ENCODE measurements at places on chromosomes 13 and 19. TPM values are rescaled to one million over a fixed set of nuclear protein-coding genes. Genes with fewer than 3 reads are reported as not detected.

The FBXW9 gene
- total RNA-seq = 7.4 TPM

The CYP2S1 gene
- 6.0 TPM for total RNA-seq

The KL gene
- total RNA-seq = not detected

The NFIX gene
- 2.4 TPM for total RNA-seq

- no peak for DNase-seq
- no peak overlapping the region for H3K4me3 ChIP-seq
- H3K4me1 ChIP-seq = no peaks in the 10 kb centered on the region
Measured at GRCh38 chr13:33859691-33860303, 41.8 kb downstream of the RFC3 start.

DNA sequence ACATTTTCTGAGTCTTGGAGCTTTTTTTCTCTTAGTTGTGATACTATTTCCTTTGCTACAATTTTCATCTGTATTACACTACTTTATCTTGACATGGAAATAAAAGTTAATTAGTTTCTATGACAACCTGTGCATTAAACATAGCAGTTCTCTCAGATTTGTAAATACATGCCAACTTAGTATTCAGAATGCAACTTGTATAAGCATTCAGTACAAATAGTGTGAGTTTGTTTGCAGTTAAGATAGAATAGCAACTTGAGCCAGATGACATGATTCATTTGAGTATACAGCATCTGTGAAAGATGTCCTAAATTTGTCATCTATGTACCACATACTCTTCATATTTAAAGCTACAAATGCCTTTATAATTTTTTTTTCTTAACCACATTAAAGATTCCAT lies 98.1 kb downstream of the DACH1 start:
- no peak for DNase-seq
- H3K4me1 ChIP-seq = peaks cover 3% of the 10 kb centered on the region
- no peak overlapping the region for H3K4me3 ChIP-seq
- H3K36me3 ChIP-seq = no peaks in the 10 kb centered on the region
- H3K27me3 ChIP-seq = peaks cover 7% of the 10 kb centered on the region
- H3K27ac ChIP-seq = no peak overlapping the region

DNA sequence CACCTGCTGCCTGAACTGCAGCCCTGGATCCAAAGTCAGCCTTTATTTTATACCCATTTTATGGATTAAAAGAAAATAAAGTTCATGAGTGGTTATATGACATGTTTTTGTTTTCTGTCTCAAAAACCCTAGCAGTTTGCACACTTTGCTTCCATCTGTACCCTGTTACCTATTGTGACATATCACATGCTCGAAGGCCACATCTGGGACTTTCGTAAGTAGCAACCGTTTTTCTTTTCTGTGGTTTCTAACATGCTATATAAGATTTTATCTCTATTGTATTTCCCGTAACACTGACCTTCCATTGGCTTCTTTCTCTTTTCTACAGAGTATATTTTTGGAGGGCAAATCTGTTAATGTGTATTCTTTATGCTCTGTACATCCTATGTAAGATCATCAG lies 1007.2 kb downstream of the PCDH9 start:
- no peak overlapping the region for H3K27ac ChIP-seq
- no peak for DNase-seq
- peaks cover 43% of the 10 kb centered on the region for H3K4me1 ChIP-seq
- no peaks in the 10 kb centered on the region for H3K36me3 ChIP-seq

GRCh38 chr13:46327246-46327645 lies 59.8 kb downstream of the RUBCNL start:
- H3K36me3 ChIP-seq = no peaks in the 10 kb centered on the region
- H3K27ac ChIP-seq = no peak overlapping the region
- H3K4me1 ChIP-seq = peaks cover 9% of the 10 kb centered on the region
- peaks cover 3% of the 10 kb centered on the region for H3K27me3 ChIP-seq
- no peak for DNase-seq
- no peak overlapping the region for H3K4me3 ChIP-seq

DNA sequence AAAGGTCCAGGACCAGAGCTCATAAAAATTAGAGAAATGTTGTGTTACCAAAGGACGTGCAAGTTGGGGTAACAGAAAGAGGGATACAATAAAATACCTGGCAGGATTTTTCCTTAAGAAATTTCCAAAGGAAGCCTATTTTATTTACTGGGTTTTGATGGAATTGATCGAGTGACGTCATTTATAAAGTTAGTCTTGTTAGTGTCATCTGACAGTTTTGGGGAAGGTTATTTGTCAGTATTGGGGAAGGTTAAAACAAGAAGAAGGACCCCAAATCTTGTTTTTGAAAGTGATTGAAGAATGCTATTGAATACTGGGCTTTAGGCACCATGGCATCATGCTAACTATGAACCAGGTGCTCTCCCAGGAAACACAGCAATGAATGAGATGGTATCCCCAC lies 287.9 kb downstream of the HS6ST3 start:
- no peaks in the 10 kb centered on the region for H3K27me3 ChIP-seq
- H3K27ac ChIP-seq = no peak overlapping the region
- H3K4me3 ChIP-seq = no peak overlapping the region
- DNase-seq = no peak
- peaks cover 4% of the 10 kb centered on the region for H3K4me1 ChIP-seq

DNA sequence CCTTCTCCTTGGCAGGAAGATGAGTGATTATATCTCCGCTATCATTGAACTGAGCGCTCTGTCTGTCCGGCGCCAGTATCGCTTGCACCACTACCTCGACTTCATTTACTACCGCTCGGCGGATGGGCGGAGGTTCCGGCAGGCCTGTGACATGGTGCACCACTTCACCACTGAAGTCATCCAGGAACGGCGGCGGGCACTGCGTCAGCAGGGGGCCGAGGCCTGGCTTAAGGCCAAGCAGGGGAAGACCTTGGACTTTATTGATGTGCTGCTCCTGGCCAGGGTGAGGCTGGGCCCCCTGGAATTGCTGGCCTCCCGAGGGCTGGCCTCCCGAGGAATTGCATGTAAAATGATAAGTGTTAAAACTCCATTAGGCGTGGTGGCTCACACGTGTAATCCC lies 32.1 kb downstream of the CYP4F22 start:
- no peaks in the 10 kb centered on the region for H3K36me3 ChIP-seq
- no peaks in the 10 kb centered on the region for H3K4me1 ChIP-seq
- H3K27ac ChIP-seq = no peak overlapping the region
- no peak for DNase-seq
- no peak overlapping the region for H3K4me3 ChIP-seq

- no peak overlapping the region for H3K27ac ChIP-seq
- no peak overlapping the region for H3K4me3 ChIP-seq
- no peaks in the 10 kb centered on the region for H3K36me3 ChIP-seq
Measured at GRCh38 chr13:99265821-99266426, 7.7 kb upstream of the GPR18 start.

DNA sequence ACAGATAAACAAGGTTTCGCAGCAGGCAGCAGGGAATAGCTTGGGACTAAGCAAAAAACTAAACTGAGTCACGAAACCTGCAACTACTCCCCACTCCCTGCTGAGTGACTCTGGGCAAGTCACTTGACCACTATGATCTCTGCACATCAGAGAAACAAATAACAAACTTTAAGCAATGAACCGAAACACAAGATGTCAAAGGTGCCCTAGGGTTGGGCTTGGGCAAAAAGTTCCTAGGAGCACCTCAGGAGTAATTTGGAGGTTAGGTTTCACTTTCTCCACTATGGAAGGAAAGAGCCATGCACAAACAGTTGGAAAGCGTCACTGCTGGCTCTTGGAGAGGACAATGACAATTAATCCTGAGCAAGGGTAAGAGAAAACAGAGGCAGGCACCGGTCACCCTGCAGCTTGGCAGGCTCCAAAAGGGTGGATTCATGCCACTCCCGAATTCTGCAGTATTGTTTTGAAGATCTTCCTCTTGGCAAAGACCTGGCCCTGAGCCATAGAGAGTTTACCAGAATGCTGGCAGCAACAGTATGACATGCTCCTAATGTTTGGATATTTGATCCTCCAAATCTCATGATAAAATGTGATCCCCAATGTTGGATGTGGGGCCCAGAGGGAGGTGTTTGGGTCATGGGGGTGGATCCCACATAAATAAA lies 60.3 kb downstream of the CRYL1 start:
- no peaks in the 10 kb centered on the region for H3K36me3 ChIP-seq
- H3K27me3 ChIP-seq = no peaks in the 10 kb centered on the region
- H3K27ac ChIP-seq = no peak overlapping the region
- H3K4me1 ChIP-seq = no peaks in the 10 kb centered on the region
- H3K4me3 ChIP-seq = no peak overlapping the region

DNA sequence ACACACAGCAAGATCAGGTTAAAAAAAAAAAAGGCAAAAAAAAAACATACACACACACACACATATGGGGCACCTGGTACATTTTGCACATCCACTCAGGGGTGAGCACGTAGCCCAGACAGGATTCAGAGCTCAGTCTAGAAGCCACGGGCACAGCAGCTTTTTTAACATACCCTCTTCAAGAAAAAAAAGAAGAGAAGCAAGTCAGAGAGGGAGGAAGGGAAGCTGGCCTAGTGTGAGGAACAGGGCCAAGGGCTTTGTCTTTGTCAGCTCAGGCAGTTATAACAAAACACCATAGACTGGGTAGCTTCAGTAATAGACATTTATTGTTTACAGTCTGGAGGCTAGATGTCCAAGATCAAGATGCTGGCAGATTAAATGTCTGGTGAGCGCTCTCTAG lies 2.3 kb upstream of the TPM4 start:
- DNase-seq = no peak
- H3K27ac ChIP-seq = no peak overlapping the region
- no peak overlapping the region for H3K4me3 ChIP-seq
- H3K27me3 ChIP-seq = peaks cover 17% of the 10 kb centered on the region
- H3K4me1 ChIP-seq = peaks cover 10% of the 10 kb centered on the region
- no peaks in the 10 kb centered on the region for H3K36me3 ChIP-seq

DNA sequence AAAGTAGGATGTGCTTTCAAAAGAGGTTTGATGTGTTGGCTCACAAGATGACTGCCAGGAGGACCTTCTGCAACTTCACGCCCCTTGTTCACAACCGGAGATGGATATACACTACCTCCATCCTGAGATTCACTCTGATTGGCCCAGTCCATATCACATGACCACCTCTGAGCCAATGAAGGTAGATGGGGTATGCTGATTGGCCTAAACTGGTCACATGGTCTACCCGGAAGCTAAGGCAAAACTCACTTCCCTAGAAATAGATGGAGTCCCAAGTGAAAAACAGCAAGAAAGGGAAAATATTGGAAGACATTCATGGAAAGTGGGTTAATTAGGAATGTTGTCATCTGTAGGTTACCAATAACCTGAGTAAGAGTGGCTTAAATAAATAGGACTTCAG lies 119.7 kb upstream of the MRI1 start:
- no peak overlapping the region for H3K4me3 ChIP-seq
- no peak for DNase-seq
- peaks cover 9% of the 10 kb centered on the region for H3K36me3 ChIP-seq
- H3K27me3 ChIP-seq = peaks cover 2% of the 10 kb centered on the region

DNA sequence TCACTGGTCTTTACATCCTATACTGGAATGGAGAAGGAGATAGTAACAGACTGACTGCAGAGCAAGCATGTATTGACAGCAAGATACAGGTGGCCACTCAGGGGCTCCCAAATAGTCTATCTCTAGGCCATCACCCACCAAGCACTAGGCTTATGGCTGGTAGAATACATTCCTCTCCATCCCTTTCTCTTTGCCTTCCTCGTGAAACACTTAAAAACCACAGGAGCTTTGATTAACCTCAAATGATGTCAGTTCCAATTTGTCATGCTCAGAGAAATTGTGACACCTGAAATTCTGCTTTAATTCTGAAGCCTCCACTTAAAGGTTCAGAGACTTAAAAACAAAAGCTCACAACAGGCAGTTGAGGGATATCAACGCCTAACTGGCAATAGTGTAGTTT lies 17.2 kb downstream of the ENOX1 start:
- H3K27me3 ChIP-seq = peaks cover 2% of the 10 kb centered on the region
- peaks cover 10% of the 10 kb centered on the region for H3K4me1 ChIP-seq
- DNase-seq = no peak
- no peaks in the 10 kb centered on the region for H3K36me3 ChIP-seq

DNA sequence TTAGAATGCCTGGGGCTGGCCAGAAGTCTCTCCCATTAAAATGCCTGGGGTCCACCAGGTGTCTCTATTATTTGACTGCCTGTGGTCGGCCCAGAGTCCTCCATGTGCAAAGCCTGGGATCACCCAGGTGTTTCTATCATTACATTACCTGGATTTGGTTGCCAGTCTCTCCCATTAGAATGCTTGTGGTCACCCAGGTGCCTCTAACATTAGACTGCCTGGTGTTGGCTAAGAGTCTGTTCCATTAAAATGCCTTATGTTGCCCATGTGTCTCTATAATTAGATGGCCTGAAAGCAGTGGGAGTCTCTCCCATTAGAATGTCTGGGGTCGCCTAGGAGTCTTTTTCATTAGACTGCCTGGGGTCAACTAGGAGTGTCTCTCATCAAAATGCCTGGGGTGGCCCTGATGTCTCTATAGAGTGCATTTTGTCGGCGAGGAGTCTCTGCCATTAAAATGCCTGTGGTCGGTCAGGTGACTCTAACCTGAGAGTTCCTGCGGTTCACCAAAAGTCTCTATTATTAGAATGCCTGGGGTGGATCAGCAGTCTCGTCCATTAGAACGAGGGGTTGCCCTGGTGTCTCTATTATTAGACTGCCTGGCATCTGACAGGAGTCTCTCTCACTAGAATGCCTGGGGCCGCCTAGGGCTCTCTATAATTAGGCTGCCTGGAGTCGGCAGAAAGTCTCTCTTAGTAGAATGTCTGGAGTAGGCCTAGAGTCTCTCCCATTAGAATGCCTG lies 1540.5 kb downstream of the UQCRFS1 start:
- H3K4me3 ChIP-seq = no peak overlapping the region
- peaks cover 20% of the 10 kb centered on the region for H3K36me3 ChIP-seq
- DNase-seq = no peak
- H3K4me1 ChIP-seq = no peaks in the 10 kb centered on the region
- no peak overlapping the region for H3K27ac ChIP-seq
- H3K27me3 ChIP-seq = peaks cover 2% of the 10 kb centered on the region

- DNase-seq = no peak
- H3K36me3 ChIP-seq = no peaks in the 10 kb centered on the region
- no peaks in the 10 kb centered on the region for H3K27me3 ChIP-seq
- H3K4me3 ChIP-seq = no peak overlapping the region
- H3K4me1 ChIP-seq = no peaks in the 10 kb centered on the region
- no peak overlapping the region for H3K27ac ChIP-seq
Measured at GRCh38 chr13:77353995-77354394, 27.1 kb upstream of the MYCBP2 start.

- H3K4me1 ChIP-seq = no peaks in the 10 kb centered on the region
- no peak overlapping the region for H3K4me3 ChIP-seq
- H3K27me3 ChIP-seq = no peaks in the 10 kb centered on the region
- DNase-seq = no peak
Measured at GRCh38 chr19:39936622-39937021, 2.2 kb upstream of the FCGBP start.

GRCh38 chr13:28408235-28408848 lies 86.6 kb downstream of the FLT1 start:
- H3K27ac ChIP-seq = peak overlapping the region; percentile 65
- peaks cover 28% of the 10 kb centered on the region for H3K4me1 ChIP-seq
- peak overlapping the region; percentile 53 for H3K4me3 ChIP-seq
- H3K36me3 ChIP-seq = no peaks in the 10 kb centered on the region

- H3K27me3 ChIP-seq = peaks cover 6% of the 10 kb centered on the region
- no peak overlapping the region for H3K27ac ChIP-seq
- H3K4me1 ChIP-seq = peaks cover 7% of the 10 kb centered on the region
- DNase-seq = no peak
- no peaks in the 10 kb centered on the region for H3K36me3 ChIP-seq
Measured at GRCh38 chr19:38632476-38633213, 13.7 kb downstream of the EIF3K start.

- DNase-seq = no peak
- no peak overlapping the region for H3K27ac ChIP-seq
- H3K36me3 ChIP-seq = no peaks in the 10 kb centered on the region
Measured at GRCh38 chr19:42193706-42194105, 23.8 kb downstream of the DEDD2 start.

All from glutamatergic neuron (in vitro differentiated cells).